A549 treated with ZK216348 at 1 μM for 4 hours (cell line): ENCODE measurements at places on chromosomes 2 and 18. TPM values are rescaled to one million over a fixed set of nuclear protein-coding genes. Genes with fewer than 3 reads are reported as not detected.

Gene TMEFF2
- 0.33 to 0.85 TPM (median 0.38 TPM) in 5 replicates for total RNA-seq

Gene LIMS3
- total RNA-seq: not detected in 5 replicates

Gene CCNT2
- 7.2 to 11.3 TPM (median 9.8 TPM) in 5 replicates for total RNA-seq

Gene ADAM23
- total RNA-seq: 9.1 to 12.6 TPM (median 10.1 TPM) in 5 replicates

Gene FRZB
- 0.06 to 0.08 TPM (median 0.06 TPM) in 4 of 5 replicates, not detected in the other for total RNA-seq

Gene SH3BP4
- total RNA-seq: 30.2 to 43.1 TPM (median 36.3 TPM) in 5 replicates

Gene EML6
- total RNA-seq: 0.79 to 1.9 TPM (median 1.5 TPM) in 5 replicates

Gene OSBPL1A
- total RNA-seq: 11.0 to 16.5 TPM (median 13.2 TPM) in 5 replicates

Gene ELOA2
- total RNA-seq: not detected in 5 replicates

Gene TACR1
- 0.04 to 0.26 TPM (median 0.08 TPM) in 4 of 5 replicates, not detected in the other for total RNA-seq

Gene PROM2
- 0.11 to 0.19 TPM (median 0.15 TPM) in 3 of 5 replicates, not detected in the others for total RNA-seq

Gene OSBPL6
- 6.5 to 7.7 TPM (median 7.1 TPM) in 5 replicates for total RNA-seq

Gene RAB27B
- total RNA-seq: 10.2 to 14.7 TPM (median 12.6 TPM) in 5 replicates

Gene POTEE
- total RNA-seq: 0.04 to 0.08 TPM (median 0.06 TPM) in 4 of 5 replicates, not detected in the other

Gene CLIP4
- total RNA-seq: 19.8 to 29.6 TPM (median 23.6 TPM) in 5 replicates

Gene IL1R1
- total RNA-seq: 27.0 to 46.0 TPM (median 40.9 TPM) in 5 replicates

Gene CHST9
- not detected in 5 replicates for total RNA-seq

Gene ANTXR1
- 101 to 155 TPM (median 144 TPM) in 5 replicates for total RNA-seq

Gene CDH2
- total RNA-seq: 31.8 to 50.4 TPM (median 43.7 TPM) in 5 replicates

Gene LRP1B
- total RNA-seq: 0.02 to 0.09 TPM in 2 of 5 replicates, not detected in the others

Gene AOX1
- 3.8 to 5.2 TPM (median 4.9 TPM) in 5 replicates for total RNA-seq

Gene IL18RAP
- not detected in 5 replicates for total RNA-seq

Gene ERBB4
- not detected in 5 replicates for total RNA-seq

Gene HPCAL1
- 125 to 224 TPM (median 205 TPM) in 5 replicates for total RNA-seq

Gene SMYD1
- not detected in 5 replicates for total RNA-seq

Gene SERPINB10
- total RNA-seq: not detected in 5 replicates

Gene GAD1
- 0.49 to 0.60 TPM (median 0.54 TPM) in 5 replicates for total RNA-seq

Gene RTP5
- not detected in 5 replicates for total RNA-seq

Gene SLC16A14
- 0.64 to 1.0 TPM (median 0.99 TPM) in 5 replicates for total RNA-seq

Gene KCTD18
- total RNA-seq: 9.7 to 12.9 TPM (median 10.8 TPM) in 5 replicates

Gene OTX1
- total RNA-seq: 2.2 to 4.5 TPM (median 4.1 TPM) in 5 replicates

Gene CDH20
- total RNA-seq: not detected in 5 replicates

Gene ARHGAP15
- not detected in 5 replicates for total RNA-seq

Gene RFTN2
- not detected in 5 replicates for total RNA-seq

Gene C2orf66
- 0.11 TPM in 1 of 5 replicates, not detected in the others for total RNA-seq

Gene AGPS
- total RNA-seq: 32.3 to 48.9 TPM (median 45.6 TPM) in 5 replicates

Gene CYP26B1
- total RNA-seq: 9.1 to 17.7 TPM (median 14.5 TPM) in 5 replicates

Gene ZNF397
- total RNA-seq: 3.2 to 5.9 TPM (median 4.6 TPM) in 5 replicates

Gene UGT1A4
- not detected in 5 replicates for total RNA-seq

Gene ITM2C
- total RNA-seq: 61.4 to 83.0 TPM (median 80.4 TPM) in 5 replicates

Gene ATF2
- 17.0 to 20.8 TPM (median 17.8 TPM) in 5 replicates for total RNA-seq

Gene EPG5
- 3.7 to 4.9 TPM (median 4.6 TPM) in 5 replicates for total RNA-seq

Gene WNT10A
- total RNA-seq: 0.19 to 0.31 TPM in 2 of 5 replicates, not detected in the others

Gene AKAIN1
- total RNA-seq: not detected in 5 replicates

Gene PLEKHH2
- 0.89 to 1.8 TPM (median 1.5 TPM) in 5 replicates for total RNA-seq

Gene ITGB1BP1
- 151 to 262 TPM (median 161 TPM) in 5 replicates for total RNA-seq

Gene CRIM1
- 97.5 to 186 TPM (median 149 TPM) in 5 replicates for total RNA-seq

Gene UGT1A8
- total RNA-seq: 0.23 TPM in 1 of 5 replicates, not detected in the others

Gene IL36A
- total RNA-seq: not detected in 5 replicates

Gene CRYBA2
- total RNA-seq: not detected in 5 replicates

Gene TFCP2L1
- 7.1 to 10.9 TPM (median 9.5 TPM) in 5 replicates for total RNA-seq

Gene CCDC178
- total RNA-seq: not detected in 5 replicates

Gene APCDD1
- total RNA-seq: not detected in 5 replicates

Gene DCAF17
- 5.5 to 11.8 TPM (median 10.5 TPM) in 5 replicates for total RNA-seq

Gene SERPINB3
- 0.12 to 0.19 TPM (median 0.14 TPM) in 4 of 5 replicates, not detected in the other for total RNA-seq

Gene ESPNL
- total RNA-seq: 0.14 to 0.43 TPM (median 0.22 TPM) in 4 of 5 replicates, not detected in the other

Gene SCN7A
- total RNA-seq: not detected in 5 replicates
